ENCODE measurements at places on chromosomes 5 and 9. TPM values are rescaled to one million over a fixed set of nuclear protein-coding genes. Genes with fewer than 3 reads are reported as not detected.

The TRIM7 gene
- total RNA-seq = 28.1 TPM

The GFI1B gene
- not detected for total RNA-seq

DNA sequence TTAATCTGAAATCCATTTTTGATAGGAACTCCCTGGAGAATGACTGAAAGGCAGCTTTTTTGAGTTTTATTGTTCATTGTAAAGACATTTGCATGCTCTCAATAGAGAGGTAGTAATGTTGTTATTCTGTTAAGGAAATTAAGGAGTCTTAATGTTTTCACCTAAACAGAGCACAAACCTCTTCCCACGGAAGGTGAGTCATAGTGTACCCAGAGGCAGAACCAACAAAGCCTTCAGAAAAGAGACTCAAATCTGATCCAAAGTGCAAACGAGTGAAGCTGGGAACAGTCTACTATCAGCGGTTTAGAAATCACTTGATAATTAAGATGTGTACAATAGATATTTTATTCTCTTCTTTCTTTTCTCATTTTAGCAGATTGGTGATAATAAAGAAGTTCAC lies 470.5 kb downstream of the PLK2 start:
- peak; percentile 68 for DNase-seq

DNA sequence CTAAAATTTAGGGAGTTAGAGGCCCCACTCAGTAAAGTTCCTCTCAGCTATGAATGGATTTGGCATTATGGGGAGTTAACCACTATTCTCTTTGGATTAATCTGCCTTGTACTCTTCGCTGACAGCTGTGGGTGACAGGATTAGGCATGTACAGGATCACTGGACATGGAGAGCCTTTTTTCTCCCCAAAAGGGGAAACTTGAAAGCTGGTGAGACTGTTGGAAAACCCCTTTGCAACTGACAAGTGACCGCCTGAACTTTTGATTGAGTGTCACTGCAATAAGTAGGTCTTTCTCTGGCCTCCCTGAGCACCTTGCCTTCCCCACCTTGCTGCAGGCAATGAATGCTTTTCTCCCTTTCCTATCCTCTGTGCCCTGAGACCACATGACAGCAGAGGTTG lies 68.3 kb downstream of the ERP44 start:
- no peak for DNase-seq

DNA sequence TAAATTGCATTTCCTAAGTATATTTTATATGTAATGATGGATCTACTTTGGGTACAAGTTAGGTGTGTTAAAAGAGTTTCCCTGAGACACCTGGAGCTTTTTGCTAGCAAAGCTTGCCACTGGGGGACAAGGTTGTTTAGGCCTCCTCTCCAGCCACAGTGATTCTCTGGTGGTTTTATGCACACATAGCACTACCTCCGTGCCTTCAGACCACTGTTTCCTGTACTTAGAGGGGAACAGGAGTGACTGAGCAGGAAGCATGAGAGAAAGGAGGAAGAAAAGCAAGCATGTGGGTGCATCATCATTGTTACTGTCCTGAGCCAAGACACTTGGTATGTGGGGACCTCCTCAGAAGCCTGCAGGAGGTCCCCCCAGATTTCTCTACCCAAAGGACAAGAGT lies 272.1 kb downstream of the RASEF start:
- no peak for DNase-seq

GRCh38 chr5:175823731-175824525 lies 47.5 kb upstream of the CPLX2 start:
- DNase-seq = no peak
